ENCODE measurements at places on chromosomes 3 and 15. TPM values are rescaled to one million over a fixed set of nuclear protein-coding genes. Genes with fewer than 3 reads are reported as not detected.

- no peak for DNase-seq
Measured at GRCh38 chr3:189172668-189173419, 1.1 kb downstream of the TPRG1 start.

DNA sequence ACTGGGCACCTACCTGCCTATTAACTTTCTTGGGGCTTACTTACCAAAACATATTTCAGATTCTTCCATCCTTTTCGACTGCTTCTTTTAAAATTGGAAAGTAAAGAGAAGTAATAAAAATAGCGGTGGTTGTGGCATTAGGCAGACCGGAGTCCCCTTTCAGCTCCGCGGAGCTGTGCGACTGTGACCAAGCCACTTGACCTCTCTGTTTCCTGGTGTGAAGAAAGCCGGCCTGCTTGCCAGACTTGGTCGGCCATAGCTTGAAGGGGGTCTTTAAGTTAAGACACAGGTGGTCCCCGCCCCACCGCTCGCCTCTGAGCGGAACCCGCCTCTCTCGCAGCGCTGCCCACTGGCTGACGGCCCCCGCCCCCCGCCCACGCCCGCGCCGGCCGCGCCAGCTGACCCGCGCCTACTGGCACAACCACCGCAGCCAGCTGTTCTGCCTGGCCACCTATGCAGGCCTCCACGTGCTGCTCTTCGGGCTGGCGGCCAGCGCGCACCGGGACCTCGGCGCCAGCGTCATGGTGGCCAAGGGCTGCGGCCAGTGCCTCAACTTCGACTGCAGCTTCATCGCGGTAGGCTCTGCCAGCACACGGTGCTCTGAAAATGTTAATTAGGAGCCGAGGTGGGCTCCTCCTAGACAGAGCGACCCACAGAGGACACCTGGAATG lies 18.3 kb downstream of the NOX5 start:
- no peak for DNase-seq

The ALDH1A2 gene
- not detected for total RNA-seq

- peak; percentile 49 for DNase-seq
Measured at GRCh38 chr15:38190501-38190900, 62.1 kb upstream of the SPRED1 start.

DNA sequence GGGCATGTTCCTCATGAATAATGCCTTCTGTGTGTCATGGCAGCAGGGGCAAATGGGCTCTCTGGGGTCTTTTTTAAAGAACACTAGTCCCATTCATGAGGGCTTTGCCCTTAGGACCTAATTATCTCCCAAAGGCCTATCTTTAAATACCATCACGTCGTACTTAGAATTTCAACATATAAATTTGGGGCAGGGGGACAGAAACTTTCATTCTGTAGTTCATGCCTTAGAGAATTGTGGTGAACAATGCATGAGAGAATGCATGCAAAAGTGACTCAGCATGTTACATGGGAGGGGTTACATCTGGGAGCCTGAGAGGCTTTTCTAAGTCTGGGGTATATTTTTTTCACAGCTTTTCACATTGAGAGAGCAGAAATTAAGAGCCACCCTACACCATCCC lies 208.5 kb upstream of the ROPN1 start:
- DNase-seq = peak; percentile 11

The NDN gene
- not detected for total RNA-seq

GRCh38 chr15:48637639-48638038 lies 7.9 kb downstream of the FBN1 start:
- DNase-seq = no peak

GRCh38 chr15:89178307-89178977 lies 42.9 kb downstream of the RLBP1 start:
- no peak for DNase-seq

The SMCO1 gene
- total RNA-seq = not detected

The PLAAT1 gene
- 29.3 TPM for total RNA-seq

DNA sequence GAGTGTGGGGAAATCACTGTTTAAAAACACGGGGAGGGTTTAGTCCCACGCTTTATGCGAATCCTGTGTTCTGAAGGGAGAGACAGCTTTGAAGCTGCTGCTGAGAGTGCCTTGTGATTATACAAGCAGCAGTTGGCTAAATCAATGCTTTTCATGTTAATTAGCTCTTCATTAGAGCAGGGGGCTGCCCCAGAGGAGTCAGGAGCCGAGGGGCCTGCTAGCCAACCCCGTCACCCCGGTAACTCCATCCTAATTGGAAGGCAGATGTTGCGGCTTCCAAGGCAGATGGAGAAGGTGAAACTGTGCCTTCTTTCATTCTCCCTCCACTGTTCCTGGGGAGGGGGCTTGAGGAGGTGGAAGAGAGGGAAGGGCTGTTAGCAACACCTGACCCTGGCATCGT lies 92.4 kb upstream of the ANKRD34C start:
- no peak for DNase-seq

DNA sequence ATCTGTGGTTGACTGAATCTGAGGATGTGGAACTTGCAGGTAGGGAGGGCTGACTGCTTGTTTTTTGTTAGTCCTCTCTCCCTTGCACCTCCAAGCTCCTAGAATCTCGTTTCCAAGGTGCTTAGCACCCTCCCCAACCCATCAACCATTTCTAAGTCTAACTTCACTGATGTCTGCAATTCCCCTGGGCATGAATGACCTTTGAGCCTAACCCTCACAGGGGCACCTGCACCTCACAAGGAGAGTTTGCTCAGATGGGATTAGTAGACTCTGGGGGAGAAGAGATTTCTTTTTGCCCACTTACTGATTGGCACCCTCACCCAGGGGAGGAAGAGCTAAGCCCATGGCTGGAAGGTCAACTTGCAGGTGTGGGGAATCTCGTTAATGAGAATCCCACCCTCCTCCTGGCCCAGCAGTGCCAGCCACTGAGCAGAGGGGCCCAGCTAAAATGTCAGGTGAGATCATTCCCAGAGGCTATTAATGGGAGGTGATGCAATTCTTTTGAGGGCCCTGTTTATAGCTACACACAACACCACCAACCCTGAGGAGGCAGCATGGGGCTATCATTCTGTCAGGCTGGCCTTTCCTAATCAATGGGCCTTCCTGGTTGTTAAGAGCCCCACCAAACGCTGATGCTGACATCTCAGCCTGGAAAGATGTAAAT lies 81.6 kb upstream of the HERC1 start:
- no peak for DNase-seq

DNA sequence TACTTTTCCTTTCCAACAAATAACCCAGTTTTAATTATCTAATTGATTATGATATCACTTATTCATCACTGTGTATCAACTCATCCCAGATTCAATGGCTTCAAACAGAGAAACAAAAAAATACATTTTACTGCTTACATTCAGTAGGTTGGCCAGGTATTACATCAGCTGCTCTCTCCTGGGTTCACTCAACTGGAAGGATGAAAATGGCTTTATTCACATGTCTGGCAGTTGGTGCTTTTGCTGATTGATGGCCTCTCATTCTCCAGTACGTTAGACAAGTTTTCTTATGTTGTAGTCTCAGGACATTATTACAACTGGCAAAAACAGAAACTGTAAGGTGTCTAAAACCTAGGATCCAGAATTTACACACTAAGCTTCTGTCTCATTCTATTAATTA lies 811.0 kb upstream of the ALCAM start:
- no peak for DNase-seq

GRCh38 chr15:91973481-91973880 lies 120.0 kb downstream of the SLCO3A1 start:
- no peak for DNase-seq

GRCh38 chr3:179450261-179450701 lies 989 bp downstream of the GNB4 start:
- DNase-seq = peak; percentile 32

DNA sequence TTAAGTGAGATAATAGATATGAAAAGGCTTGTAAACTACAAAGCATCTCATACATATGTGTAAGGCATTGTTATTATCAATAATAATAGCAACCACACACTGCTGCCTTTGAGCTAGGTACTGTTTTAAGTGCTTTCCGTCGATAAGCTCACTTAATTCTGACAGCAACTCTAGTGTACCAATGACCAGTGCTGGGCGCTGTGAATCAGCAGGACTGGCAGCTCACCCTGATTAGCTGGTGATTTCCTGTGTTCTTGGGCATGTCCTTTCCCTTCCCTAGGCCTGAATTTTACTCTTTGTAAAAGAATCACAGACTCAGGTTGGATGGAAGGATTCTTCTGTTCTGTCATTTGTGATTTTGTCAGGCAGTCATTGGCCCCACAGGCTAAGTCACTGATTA lies 215.6 kb downstream of the LPP start:
- no peak for DNase-seq

DNA sequence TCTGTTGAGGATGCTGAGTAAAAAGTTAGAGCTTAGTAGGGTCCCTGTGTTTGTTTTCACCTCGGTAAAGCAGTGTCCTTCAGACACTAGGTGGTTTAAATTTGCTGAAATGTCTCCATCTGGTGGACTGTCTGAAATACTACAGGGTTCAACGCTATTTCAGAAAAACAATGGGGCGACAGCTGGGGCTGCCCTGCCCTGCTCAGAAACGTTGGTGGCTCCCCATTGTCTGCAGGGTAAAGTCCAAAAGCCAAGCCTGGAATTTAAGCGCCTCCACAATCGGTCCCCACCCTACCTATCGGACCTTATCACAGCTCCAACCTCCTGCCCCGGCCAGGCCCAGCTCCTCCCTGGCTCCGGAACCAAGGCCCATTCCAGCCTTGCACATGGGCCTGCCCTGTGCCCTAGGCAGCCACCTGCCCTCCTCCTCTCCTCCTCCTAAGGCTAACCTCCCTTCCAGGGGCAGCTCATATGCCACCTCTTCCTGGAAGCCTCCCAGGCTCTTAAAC lies 4.3 kb upstream of the TSEN2 start:
- DNase-seq = peak; percentile 59

DNA sequence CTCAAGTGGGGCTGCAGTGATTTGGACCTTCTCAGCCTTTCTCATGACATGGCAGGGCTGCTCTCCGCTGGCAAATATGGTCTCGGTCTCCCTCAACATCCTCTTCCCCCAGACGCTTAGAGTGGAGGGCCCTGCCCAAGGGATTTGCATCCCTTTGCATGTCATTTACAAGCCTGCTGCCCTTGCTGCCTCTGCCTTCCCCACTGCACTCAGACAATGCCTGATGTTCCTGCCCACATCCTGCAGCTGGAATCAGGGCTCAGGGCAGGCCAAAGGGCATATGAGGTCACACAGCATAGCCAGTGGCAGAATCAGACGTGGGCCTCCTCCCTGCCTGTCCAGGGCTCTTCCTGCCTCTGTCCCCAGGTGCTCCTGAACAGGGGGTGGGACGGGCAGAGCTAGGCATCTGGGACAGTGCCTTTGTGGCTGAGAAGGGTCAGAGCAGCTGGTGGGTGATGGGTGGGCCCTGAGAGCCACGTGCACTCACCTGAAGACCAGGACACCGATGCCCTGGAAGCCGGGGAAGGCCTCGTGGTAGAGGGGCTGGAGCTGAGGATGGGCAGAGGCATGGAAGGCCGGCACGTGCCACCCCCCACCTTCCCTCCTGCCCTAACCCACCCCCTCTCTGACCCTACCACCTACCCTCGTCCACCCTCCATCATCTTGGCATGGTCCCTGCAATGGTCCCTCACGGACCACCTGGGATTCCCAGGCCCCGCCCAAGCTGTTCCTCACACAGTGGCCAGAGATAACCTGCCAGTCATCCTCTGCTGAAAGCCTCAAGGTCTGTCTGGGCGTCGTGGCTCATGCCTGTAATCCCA lies 27.4 kb upstream of the GOLGA6C start:
- DNase-seq = no peak

DNA sequence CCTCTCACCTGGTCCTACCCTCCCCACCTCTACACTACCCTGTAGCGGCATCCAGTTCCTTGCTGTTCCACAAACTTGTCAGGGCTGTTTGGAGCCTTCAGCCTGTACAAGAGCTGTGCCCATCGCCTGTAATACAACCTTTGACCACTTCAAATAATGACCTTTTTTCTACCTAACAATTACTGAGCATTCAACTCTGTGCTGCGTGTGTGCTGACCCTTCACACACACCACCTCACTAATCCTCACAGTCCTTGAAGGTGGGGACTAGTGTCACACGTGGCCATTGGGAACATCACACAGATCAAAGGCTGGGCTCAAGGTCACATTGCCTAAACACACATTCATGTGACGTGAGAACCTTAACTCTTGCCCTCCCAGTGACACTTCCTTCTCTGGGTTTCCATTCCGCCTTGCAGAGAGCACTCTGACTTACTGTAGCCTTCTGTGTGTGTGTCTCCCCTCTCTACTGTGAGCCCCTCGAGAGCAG lies 3.1 kb downstream of the C3orf20 start:
- DNase-seq = no peak

DNA sequence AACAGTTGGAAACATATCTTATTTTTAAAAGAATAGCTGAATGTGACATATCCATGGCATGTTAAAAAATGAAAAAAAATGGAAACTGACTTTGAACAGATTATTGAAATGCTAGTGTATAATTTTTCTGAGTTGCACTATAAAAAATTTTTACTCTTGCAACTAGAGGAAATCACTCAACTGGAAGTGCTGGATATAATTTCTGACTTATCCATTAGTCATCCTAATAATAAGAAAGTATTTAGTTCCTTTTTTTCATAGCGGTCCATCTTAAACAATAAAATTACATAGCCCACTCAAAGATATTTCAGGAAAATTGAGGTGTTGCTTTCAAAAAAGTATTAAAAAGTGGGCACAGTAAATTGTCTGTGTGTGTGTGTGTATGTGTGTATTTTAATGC lies 80.7 kb downstream of the MBNL1 start:
- no peak for DNase-seq

The CCDC13 gene
- 0.02 TPM for total RNA-seq

The CACNA1D gene
- total RNA-seq = 0.05 TPM

- DNase-seq = no peak
Measured at GRCh38 chr3:98482717-98483482, 14.6 kb upstream of the OR5K2 start.

The ILDR1 gene
- not detected for total RNA-seq

GRCh38 chr3:155233213-155233612 lies 60.3 kb downstream of the STRIT1 start:
- DNase-seq = peak; percentile 85

DNA sequence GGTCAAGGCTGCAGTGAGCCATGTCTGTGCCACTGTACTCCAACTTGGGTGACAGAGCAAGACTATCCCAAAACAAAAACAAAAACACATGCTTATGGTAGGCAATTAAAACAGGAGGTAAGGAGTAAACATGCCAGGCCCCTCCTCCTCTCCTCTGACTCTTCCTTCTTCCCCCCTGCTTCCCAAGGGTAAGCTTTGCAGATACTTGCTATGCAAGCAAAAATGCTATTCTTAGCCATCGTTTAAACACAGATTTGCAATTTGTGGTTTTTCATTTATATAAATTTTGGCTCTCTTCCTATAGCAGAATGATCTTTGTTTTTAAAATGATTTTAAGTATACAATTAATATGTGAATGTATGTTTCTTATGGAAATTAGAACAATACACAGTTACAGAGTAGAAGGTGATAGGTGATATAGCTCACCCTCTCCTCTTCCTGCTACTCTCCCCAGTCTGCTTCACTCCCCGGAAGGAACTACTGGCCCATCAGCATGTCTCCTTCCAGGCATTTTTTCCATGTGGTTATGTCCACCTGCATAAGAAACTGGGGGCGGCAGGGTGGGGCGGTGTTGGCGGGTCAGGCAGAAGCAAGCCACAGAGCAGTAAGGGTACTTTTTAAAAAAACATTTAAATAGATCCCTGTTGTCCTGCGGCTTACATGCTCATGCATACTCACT lies 42.1 kb downstream of the IGF1R start:
- DNase-seq = no peak

The GOLGA6A gene
- not detected for total RNA-seq

Measured in A172 (cell line).